ENCODE measurements at places on chromosomes 7 and 10. TPM values are rescaled to one million over a fixed set of nuclear protein-coding genes. Genes with fewer than 3 reads are reported as not detected.
A peak's percentile ranks its signal among the peaks of the same experiment; 100 is the strongest.

DNA sequence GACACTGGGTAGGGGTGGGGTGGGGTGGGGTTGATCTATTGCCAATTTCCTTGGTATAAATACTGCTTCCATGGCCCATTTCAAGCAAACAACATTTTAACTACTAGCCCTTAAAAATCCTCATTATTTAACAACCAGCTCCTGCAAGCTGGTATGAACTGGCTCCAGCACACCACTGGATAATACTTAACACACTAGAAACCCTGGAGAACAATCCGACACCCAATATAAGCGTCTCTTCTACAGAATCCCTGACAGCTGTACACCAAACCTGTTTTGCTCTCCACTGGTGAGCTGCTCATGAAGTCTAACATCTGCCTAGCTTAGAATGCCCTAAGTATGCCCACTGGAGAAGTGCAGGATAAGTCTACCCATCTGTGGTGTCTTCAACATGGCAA, 116.8 kb downstream of the HIPK2 start:
- H3K4me3 ChIP-seq, result no peak overlapping the region
- no peak overlapping the region for H3K27ac ChIP-seq
- H3K4me1 ChIP-seq, result peaks cover 25% of the 10 kb centered on the region
- no peak for DNase-seq

DNA sequence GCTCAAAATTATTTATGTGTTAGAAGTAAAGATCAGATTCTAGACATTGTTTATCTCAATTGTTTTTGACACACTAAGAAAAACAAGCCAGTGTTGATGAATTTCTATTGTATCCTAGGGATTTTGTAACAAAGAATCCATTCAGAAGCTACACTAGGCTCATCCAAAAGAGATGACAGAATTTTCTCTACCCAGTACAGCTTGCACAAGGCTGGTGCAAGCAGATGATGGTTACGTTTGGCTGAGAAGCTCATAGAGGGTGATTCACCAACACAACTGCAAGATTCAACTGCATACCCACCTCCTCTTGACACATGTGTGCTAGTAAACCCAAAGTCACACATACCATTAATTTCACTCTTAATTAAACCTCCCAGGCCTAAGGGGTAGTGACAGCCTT, 20.8 kb downstream of the GRM3 start:
- no peak for DNase-seq
- no peak overlapping the region for H3K27ac ChIP-seq
- no peaks in the 10 kb centered on the region for H3K4me1 ChIP-seq
- no peaks in the 10 kb centered on the region for H3K27me3 ChIP-seq
- H3K4me3 ChIP-seq, result no peak overlapping the region
- no peaks in the 10 kb centered on the region for H3K36me3 ChIP-seq

- H3K4me3 ChIP-seq, result no peak overlapping the region
- DNase-seq, result no peak
- H3K4me1 ChIP-seq, result no peaks in the 10 kb centered on the region
- H3K27ac ChIP-seq, result no peak overlapping the region
- H3K36me3 ChIP-seq, result no peaks in the 10 kb centered on the region
These were observed 14.7 kb upstream of the SERPINE1 start for GRCh38 chr7:101112233-101112632.

GRCh38 chr10:113126229-113127201, 176.5 kb downstream of the TCF7L2 start:
- DNase-seq, result peak; percentile 29
- peaks cover 63% of the 10 kb centered on the region for H3K27me3 ChIP-seq
- peaks cover 6% of the 10 kb centered on the region for H3K4me1 ChIP-seq
- H3K4me3 ChIP-seq, result no peak overlapping the region

DNA sequence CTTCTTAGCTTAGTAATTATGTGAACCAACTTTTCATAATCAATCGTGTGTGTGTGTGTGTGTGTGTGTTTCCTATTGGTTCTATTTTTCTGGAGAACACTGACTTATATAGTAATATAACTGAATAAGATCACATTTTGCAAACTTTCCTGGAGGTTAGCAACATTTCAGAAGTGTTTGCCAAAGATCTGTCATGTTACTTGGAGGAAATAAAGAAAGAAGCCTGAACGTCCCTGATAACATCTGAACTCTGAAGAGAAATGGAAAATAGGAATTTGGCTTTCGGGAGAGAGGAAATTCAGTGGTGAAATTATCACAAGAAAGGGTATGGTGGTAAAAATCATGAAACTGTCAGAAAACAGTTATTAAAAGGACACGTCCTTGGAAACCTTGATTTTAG, 984.4 kb upstream of the AUTS2 start:
- no peak overlapping the region for H3K27ac ChIP-seq
- H3K4me1 ChIP-seq, result no peaks in the 10 kb centered on the region
- no peak overlapping the region for H3K4me3 ChIP-seq
- no peaks in the 10 kb centered on the region for H3K27me3 ChIP-seq
- H3K36me3 ChIP-seq, result no peaks in the 10 kb centered on the region

DNA sequence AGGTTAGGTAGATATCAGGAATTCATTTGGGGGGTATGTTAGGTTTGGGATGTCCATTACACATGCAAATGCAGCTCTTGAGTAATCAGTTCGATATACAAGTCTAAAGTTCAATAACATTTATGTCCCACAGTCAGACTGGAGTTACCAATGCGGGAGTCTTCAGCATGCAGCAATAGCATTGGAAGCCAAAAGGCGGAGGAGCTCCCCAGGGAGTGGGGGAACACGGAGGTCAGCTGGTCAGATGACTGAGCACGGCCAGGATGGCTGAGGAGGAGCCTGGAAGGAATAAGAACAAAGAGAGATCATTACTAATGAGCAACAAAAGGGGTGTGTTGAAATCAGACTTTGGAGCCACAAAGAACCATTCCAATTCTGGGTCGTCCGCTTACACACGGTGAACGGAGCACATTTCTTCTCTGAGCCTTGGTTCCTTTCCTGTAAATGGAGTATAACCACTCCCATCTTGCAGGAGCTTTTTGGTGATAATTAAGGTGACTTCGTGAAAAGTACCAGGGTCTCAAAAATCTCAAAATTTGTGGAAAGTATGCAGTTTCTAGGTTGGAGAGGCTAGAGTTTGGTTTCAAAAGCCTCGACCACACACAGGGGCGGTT, 478 bp upstream of the ZNF22 start:
- H3K4me3 ChIP-seq, result peak overlapping the region; percentile 76
- H3K27ac ChIP-seq, result peak overlapping the region; percentile 95
- H3K27me3 ChIP-seq, result peaks cover 17% of the 10 kb centered on the region
- H3K4me1 ChIP-seq, result peaks cover 55% of the 10 kb centered on the region
- H3K36me3 ChIP-seq, result peaks cover 37% of the 10 kb centered on the region
- DNase-seq, result no peak

- peak overlapping the region; percentile 92 for H3K27ac ChIP-seq
- H3K4me3 ChIP-seq, result peak overlapping the region; percentile 84
- H3K36me3 ChIP-seq, result peaks cover 2% of the 10 kb centered on the region
- DNase-seq, result peak; percentile 37
- no peaks in the 10 kb centered on the region for H3K27me3 ChIP-seq
These were observed 491 bp upstream of the AKAP9 start for GRCh38 chr7:91940171-91940570.

- no peak for DNase-seq
- no peaks in the 10 kb centered on the region for H3K27me3 ChIP-seq
- H3K36me3 ChIP-seq, result no peaks in the 10 kb centered on the region
- H3K27ac ChIP-seq, result no peak overlapping the region
- no peaks in the 10 kb centered on the region for H3K4me1 ChIP-seq
These were observed 44.8 kb upstream of the SLC16A12 start for GRCh38 chr10:89580243-89580642.

GRCh38 chr7:13262929-13263530, 575.6 kb downstream of the ARL4A start:
- no peaks in the 10 kb centered on the region for H3K4me1 ChIP-seq
- DNase-seq, result no peak
- no peaks in the 10 kb centered on the region for H3K36me3 ChIP-seq

DNA sequence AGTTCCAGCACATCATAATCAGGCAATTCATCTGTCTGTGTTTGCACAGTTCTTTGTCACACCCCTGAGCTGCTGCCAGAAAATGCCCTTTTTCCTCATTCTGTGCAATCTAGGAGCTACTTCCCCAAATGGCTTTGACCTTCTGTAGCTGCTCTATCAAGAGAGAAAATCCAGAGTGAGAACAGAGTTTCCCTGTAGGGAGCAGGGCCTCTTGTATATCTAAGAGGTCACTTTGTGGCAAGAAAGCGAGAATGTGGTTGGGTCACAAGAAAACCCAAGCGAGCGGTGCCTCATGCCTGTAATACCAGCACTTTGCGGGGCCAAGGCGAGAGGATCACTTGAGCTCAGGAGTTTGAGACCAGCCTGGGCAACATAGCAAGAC, 24.3 kb downstream of the SLC29A3 start:
- no peak overlapping the region for H3K27ac ChIP-seq
- no peaks in the 10 kb centered on the region for H3K4me1 ChIP-seq
- H3K27me3 ChIP-seq, result no peaks in the 10 kb centered on the region
- H3K36me3 ChIP-seq, result no peaks in the 10 kb centered on the region
- no peak for DNase-seq
- no peak overlapping the region for H3K4me3 ChIP-seq

- peaks cover 6% of the 10 kb centered on the region for H3K4me1 ChIP-seq
- H3K27me3 ChIP-seq, result peaks cover 4% of the 10 kb centered on the region
- H3K27ac ChIP-seq, result no peak overlapping the region
- DNase-seq, result no peak
- H3K36me3 ChIP-seq, result peaks cover 2% of the 10 kb centered on the region
These were observed 18.0 kb upstream of the NUDCD3 start for GRCh38 chr7:44508328-44509030.

- peaks cover 6% of the 10 kb centered on the region for H3K27me3 ChIP-seq
- no peak overlapping the region for H3K4me3 ChIP-seq
- H3K4me1 ChIP-seq, result peaks cover 13% of the 10 kb centered on the region
- DNase-seq, result no peak
- H3K36me3 ChIP-seq, result no peaks in the 10 kb centered on the region
These were observed 132.9 kb downstream of the CHN2 start for GRCh38 chr7:29327455-29327854.

GRCh38 chr7:55774327-55775050, 88.1 kb downstream of the SEPTIN14 start:
- peaks cover 12% of the 10 kb centered on the region for H3K36me3 ChIP-seq
- DNase-seq, result no peak
- H3K27ac ChIP-seq, result no peak overlapping the region
- H3K4me1 ChIP-seq, result no peaks in the 10 kb centered on the region
- H3K4me3 ChIP-seq, result no peak overlapping the region

GRCh38 chr7:3065724-3066143, 22.1 kb upstream of the CARD11 start:
- peak; percentile 58 for DNase-seq
- H3K36me3 ChIP-seq, result peaks cover 33% of the 10 kb centered on the region
- H3K27ac ChIP-seq, result peak overlapping the region; percentile 66
- no peaks in the 10 kb centered on the region for H3K27me3 ChIP-seq
- H3K4me1 ChIP-seq, result peaks cover 85% of the 10 kb centered on the region

DNA sequence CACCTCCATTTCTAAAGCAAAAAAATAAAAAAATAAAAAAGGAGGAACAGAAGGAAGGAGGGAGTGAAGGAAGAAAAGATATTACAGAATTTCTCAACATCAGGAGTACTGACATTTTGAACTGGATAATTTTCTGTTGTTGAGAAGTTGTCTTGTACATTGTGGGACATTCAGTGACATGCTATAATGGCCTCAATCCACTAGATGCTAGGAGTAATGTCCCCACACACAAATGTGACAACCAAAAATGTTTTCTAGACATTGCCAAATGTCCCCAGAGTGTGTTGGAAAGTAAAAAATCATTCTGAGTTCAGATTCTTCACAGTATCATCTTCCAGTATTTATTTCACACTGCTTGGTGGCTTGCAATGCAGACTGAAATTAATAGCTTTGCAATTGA, 6.5 kb downstream of the ZNF438 start:
- H3K27me3 ChIP-seq, result no peaks in the 10 kb centered on the region
- no peaks in the 10 kb centered on the region for H3K36me3 ChIP-seq

- DNase-seq, result no peak
- H3K4me1 ChIP-seq, result peaks cover 24% of the 10 kb centered on the region
- peaks cover 25% of the 10 kb centered on the region for H3K36me3 ChIP-seq
- no peaks in the 10 kb centered on the region for H3K27me3 ChIP-seq
- peak overlapping the region; percentile 87 for H3K27ac ChIP-seq
These were observed 82.5 kb downstream of the PRKCQ start for GRCh38 chr10:6497620-6498019.

Gene PLPP4
- not detected for total RNA-seq

Gene HOXA13
- total RNA-seq, result not detected

Gene ANKRD7
- not detected for total RNA-seq

Gene NOLC1
- total RNA-seq, result 80.5 TPM

Gene PTPN20
- 0.85 TPM for total RNA-seq

Gene SPDYE2
- not detected for total RNA-seq

Data from activated CD4-positive, alpha-beta T cell treated with anti-CD3 and anti-CD28 coated beads, Interleukin-2, amount 10 ng/mL, durations not matched to agents 7 days and 5 days (primary cell).